T-helper 17 cell (primary cell): ENCODE measurements at places on chromosomes 5 and 9. TPM values are rescaled to one million over a fixed set of nuclear protein-coding genes. Genes with fewer than 3 reads are reported as not detected.

GRCh38 chr9:125803526-125803925, 56.4 kb downstream of the PBX3 start:
- no peak for DNase-seq

DNA sequence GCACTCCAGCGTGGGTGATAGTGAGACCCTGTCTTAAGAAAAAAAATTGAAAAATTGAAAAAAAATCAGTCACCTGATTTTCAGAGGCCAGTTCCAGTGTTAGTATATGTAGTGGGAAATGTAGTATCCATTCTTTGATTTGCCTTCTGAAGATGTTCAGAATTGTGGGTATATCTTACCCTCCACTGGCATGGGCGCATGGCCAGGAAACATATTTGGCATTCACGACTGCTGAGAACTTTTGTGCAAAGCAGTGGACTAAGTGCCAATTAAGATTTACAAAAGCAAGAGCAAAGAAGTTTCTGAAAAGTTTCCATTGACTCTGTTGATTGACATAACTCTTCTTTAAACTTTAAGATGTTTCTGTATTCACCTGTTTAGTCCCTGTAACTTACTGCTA, 2.4 kb downstream of the CAVIN4 start:
- DNase-seq: no peak

DNA sequence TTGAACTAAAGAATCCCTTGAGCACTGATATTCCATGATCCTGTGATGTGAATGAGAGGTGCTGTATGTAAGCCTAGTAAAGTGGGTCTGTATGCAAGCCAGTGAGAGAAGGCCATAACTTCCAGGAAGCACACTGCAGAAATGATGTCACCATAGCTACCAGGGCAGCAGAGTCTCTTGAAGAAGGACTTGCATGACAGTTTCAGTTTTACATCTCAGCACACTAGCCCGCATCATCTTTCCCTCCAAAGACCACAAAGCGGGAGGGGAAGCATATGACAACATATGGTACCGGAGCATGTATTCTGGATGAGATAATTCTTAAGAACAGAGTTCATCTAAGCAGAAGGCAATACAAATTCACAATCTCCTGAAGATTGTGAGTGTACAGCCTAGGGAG, 37.6 kb upstream of the MAST4 start:
- DNase-seq: no peak

LHX2 gene
- total RNA-seq: not detected
